ENCODE measurements at places on chromosomes 3 and 15.
A peak's percentile ranks its signal among the peaks of the same experiment; 100 is the strongest.

GRCh38 chr15:62088353-62088693 lies 21.5 kb downstream of the C2CD4A start:
- no peak for DNase-seq

DNA sequence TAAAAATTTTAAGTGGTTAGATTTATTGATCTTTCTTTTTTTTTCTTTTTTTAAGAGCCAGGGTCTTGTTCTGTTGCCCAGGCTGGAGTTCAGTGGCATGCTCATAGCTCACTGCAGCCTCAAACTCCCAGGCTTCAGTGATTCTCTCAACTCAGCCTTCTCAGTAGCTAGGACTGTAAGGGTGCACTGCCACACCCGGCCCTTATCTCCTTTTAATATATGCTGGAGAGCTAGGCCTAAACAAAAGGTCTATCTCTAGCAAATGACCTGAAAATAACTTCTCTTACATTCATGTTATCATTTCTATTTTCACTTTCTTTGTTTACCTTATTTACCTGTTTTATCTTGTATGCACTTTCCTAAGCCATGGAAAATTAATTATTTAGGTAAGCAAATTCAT lies 35.2 kb upstream of the MELTF start:
- DNase-seq, result no peak

DNA sequence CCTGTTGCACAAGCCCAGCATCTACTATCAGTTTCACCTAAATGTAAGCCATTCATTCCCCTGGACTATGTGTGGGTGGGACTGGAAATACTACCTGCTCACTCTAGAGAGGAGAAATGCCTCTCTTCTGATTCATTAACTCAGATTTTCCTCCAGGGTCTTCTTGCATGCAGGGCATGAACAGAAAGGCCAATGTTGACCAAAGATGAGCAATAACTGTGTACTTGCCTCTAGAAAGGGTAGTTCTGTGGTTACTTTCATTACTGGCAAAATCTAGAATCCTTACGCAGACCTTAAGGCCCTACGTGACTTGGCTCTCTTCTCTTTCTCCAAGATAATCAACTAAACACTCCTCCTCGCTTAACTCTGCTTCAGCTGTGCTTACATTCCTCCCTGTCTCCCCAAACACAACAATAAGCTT lies 81.4 kb upstream of the PSMD6 start:
- peak; percentile 4 for DNase-seq

DNA sequence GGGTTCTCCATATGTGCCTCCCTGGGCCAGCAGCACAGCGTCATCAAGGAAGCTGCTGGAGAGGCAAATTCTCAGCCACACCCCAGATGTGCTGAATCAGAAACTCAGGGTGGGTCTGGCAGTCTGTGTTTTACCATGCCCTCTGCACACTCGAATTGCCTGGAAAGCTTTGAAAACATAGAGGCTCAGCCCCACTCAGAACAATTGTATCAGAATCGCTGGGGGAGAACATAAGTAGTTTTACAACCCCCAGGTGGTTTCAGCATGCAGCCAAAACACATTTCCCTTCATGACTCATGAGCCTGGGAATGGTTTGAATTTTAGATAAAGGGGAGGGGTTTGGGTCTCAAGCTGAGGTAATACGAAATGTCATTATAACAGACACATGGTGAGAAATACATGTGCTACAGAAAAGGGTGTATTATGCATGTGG lies 9.6 kb downstream of the TGM4 start:
- no peak for DNase-seq

- DNase-seq, result no peak
These were observed 121.5 kb downstream of the DTWD1 start for GRCh38 chr15:49742381-49742780.

- DNase-seq, result no peak
These were observed 13.5 kb upstream of the ACSBG1 start for GRCh38 chr15:78247911-78248310.

DNA sequence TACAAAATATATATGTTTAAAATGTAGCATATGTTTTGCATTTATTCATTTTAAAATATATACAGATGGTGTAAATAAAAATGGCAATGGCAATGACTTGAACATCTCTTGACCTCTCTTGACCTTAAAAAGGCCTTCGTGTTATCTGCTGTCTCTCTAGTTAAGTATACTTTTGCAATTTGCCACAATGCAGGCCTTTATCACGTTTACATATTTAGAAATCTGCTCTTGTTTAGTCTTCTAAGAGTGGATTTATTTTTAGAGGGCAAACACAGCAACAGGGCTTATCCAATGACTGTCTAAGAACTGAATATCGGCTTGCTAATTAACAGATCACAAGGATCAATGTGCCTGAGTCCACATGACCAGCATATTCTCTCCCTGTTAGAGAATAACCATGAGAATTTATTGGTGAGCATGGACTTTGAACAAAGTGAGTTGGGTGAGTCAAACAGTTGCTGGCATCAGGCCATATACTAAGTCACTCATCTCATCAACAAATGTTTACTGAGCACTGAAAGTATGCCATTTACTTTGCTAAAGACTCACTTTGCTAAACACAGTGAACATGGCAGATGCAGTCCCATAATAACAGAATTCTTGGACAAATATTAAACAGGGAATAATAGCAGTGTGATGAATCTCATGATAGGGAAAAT lies 48.2 kb downstream of the MDFIC2 start:
- no peak for DNase-seq

- no peak for DNase-seq
These were observed 4.6 kb upstream of the PRICKLE2 start for GRCh38 chr3:64229903-64230302.

GRCh38 chr3:100277255-100277800 lies 16.5 kb downstream of the TBC1D23 start:
- no peak for DNase-seq

GRCh38 chr3:138051947-138052802 lies 42.2 kb downstream of the CLDN18 start:
- DNase-seq, result no peak

DNA sequence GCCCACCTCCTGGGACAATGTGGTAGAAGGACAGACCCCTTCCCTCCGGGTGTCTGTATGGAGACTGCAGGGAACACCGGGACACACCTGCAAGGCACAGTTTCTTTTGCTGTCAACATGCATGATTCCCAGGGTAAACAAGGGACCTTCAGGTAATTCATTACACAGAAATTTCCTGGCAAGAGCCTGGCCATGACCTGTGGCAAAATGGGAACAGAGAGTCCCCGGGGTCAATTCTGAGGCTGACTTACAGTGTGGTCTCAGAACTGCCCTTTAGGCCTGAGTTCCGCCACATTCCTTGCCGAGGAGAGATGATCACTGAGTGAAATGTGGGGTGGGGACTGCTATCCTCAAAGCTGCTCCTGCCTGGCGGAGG lies 6.3 kb downstream of the STARD5 start:
- DNase-seq, result no peak

GRCh38 chr3:106789276-106789675 lies 588.0 kb upstream of the CCDC54 start:
- no peak for DNase-seq

- DNase-seq, result no peak
These were observed 41.1 kb downstream of the MFSD1 start for GRCh38 chr3:158842976-158843375.

GRCh38 chr3:21747376-21747775 lies 3.6 kb downstream of the ZNF385D start:
- no peak for DNase-seq

DNA sequence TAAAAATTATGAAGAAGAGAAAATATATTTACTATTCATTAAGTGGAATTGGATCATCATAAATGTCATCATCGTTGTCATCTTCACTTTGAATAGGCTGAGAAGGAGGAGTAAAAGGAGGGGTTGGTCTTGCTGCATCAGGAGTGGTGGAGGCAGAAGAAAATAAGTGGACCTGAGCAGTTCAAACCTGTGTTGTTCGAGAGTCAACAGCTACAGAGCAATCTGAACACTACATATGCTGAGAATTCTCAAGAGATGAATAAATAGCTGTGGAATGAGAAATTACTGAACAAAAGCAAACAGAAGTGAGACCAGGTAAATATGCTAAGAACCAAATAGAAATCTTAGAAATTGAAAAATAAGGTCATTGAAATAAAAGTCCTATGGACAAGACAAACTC lies 32.3 kb upstream of the CCK start:
- DNase-seq, result no peak

GRCh38 chr3:194573680-194574437 lies 59.4 kb downstream of the TMEM44 start:
- DNase-seq, result no peak

DNA sequence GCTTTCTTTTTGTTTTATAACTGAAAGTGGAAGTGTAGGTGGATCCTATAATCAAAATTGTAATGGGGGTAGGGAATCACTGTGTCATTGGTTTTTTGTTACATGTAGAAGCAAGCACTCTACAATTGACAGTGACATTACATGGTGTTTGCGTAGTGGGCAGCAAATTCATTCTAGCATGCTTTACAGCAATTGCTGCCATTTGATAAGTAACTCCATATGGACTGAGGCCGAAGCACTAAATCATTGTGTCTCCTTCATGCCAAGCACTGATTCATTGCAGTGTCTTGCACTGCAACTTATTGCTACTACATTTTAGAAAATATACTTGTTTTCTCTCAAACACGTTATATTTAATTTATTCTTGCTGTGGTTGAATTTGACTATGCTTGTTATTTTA lies 933.9 kb downstream of the NSUN3 start:
- DNase-seq, result no peak

DNA sequence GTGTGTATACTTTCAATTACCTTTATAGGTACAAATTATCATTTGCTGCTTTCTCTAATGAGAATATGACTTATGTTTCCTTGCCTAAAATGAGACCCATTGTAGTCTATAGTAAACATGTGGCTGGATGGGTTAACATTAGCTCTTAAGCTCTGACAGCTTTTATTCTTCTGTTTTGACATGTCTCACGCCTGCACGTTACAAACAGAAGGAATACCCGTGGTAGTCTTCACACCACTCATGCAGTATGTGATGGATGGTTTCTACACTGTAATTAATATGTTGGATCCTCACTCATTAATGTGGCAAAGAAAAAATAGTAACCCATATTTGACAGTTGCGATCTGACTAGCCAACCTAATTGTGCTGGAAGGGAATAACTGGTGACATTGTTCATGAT lies 133.4 kb upstream of the MITF start:
- no peak for DNase-seq

- no peak for DNase-seq
These were observed 150.9 kb downstream of the FMN1 start for GRCh38 chr15:33043636-33044035.

GRCh38 chr3:146325170-146325569 lies 74.3 kb upstream of the PLSCR4 start:
- no peak for DNase-seq

- DNase-seq, result no peak
These were observed 734 bp upstream of the WDR76 start for GRCh38 chr15:43826029-43826507.

DNA sequence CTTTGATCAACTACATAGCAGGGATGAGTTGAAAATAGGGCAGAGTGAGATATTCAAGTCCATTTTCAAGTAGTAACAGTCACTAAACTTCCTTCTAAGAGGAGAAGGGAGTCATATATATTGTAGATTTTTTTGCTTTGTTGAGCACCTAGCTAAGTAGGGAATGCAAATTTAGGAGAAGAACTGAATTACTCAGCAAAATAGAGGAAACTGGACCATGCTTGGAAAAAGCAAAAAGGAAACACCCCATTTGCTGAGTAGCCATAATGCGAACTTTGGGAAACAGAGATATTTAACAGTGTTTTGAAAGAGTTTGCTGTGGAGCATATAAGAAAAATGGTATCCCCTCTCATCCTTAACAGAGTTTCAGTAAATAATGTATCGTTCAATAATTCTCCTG lies 54.9 kb downstream of the CD200R1L start:
- DNase-seq, result no peak
